CD4-positive, alpha-beta T cell treated with Interleukin-15 for 1 hour (primary cell): ENCODE measurements at places on chromosomes 1 and 21.
A peak's percentile ranks its signal among the peaks of the same experiment; 100 is the strongest.

DNA sequence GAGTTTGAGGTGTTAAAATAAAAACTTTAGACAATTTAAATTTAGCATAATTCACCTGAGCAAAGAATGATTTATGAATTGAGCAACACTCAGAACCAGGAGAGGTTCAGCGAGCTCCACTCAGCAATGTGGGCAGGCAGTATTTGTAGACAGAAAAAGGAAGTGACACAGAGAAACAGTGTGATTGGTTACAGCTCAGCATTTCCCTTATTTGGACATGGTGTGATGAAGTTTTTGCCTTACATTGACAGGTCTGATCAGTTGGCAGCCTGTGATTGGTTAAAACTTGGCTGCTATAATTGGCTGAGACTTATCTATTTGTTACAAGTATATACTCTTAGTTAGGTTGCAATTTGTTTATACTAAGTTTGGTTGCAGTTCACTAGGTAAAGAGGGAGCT, 621.2 kb upstream of the PRMT6 start:
- DNase-seq: no peak

- DNase-seq: no peak
Observed at GRCh38 chr1:231899713-231900435, 273.3 kb downstream of the DISC1 start.

DNA sequence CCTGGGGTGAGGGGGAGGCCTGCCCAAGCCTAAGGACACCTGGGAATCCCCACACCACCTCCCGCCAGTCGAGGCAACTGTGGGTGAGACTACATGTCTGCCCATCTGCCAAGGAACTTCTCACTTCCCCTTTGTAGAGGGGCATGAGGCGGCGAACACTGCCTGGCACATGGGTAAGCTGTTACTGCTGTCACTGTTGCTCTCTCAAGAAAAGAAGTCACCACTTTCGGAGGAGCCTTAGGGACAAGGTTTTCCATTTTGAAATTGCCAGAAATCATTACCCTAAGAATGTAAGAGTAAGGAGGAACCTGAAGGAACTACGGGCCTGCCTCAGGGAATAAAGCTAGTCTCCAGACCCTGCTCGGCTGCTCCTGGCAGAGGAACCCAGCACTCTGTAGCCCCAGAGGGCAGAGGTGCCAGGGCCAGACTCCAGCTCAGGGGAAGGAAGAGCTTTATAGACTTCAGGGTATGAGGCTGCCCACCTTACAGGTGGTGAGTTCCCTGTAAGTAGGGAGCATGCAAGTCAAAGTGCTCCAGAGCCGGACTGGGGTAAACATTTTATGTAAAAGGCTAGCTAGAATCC, 23.3 kb downstream of the SLC2A1 start:
- peak; percentile 79 for DNase-seq

GRCh38 chr1:186900539-186901237, 71.9 kb downstream of the PLA2G4A start:
- no peak for DNase-seq

- no peak for DNase-seq
Observed at GRCh38 chr21:38404177-38404576, 94.1 kb downstream of the ERG start.

- DNase-seq: no peak
Observed at GRCh38 chr1:243686159-243686558, 163.9 kb downstream of the AKT3 start.

- peak; percentile 28 for DNase-seq
Observed at GRCh38 chr21:25563361-25564116, 43.7 kb downstream of the MRPL39 start.

GRCh38 chr1:11671205-11671543, 7.2 kb downstream of the FBXO6 start:
- no peak for DNase-seq

GRCh38 chr1:119314001-119314796, 54.4 kb upstream of the HAO2 start:
- DNase-seq: no peak

GRCh38 chr1:231517076-231517475, 11.4 kb upstream of the TSNAX start:
- DNase-seq: no peak
